ENCODE measurements at places on chromosomes 4 and X.

GRCh38 chr4:80336582-80336981, 1.1 kb downstream of the CFAP299 start:
- no peak for DNase-seq

- no peak for DNase-seq
Observed at GRCh38 chrX:40688929-40689328, 41.6 kb upstream of the CXorf38 start.

DNA sequence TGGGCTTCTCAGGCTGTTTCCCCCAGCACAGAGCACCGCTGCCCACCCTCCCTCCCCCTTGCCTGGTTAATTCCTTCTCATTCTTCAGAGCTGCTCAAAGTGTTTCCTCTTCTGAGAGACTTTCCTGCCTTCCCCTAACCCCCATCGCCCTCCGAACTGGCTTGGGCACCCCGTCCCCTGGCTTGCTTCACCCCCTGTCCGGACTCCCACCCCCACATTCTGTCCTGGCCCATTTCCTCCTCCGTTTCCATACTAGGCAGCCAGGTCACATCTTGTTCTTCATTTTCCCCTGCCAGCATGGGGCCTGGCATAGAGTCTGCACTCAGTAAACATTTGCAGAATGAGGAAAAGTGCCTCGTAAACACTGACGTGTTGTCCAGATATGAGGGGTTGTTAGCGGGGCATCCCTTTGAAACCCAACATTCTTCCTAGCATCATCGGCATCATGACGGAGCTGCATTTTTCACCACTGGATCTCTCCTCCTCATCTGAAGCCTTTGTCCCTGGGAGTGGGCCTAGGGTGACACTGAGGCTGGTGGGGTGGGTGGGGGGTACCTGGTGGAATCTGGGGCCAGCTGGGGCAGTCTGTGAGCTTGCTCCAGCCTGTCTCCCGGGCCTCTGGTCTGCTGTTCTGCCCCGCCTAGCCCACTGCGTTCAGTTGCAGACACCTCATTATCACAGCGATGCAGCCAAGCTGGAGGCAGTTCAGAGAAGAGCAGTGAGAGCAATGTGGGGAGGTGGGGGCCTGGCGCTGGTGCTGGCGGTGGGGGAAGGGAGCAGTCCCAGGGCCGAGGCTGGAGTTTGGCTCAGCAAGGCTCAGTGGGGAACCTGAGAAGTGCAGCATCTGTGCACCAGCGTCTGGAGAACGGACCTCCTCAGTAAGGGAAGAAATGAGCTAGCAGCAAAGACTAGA, 149.4 kb upstream of the PJA1 start:
- no peak for DNase-seq

DNA sequence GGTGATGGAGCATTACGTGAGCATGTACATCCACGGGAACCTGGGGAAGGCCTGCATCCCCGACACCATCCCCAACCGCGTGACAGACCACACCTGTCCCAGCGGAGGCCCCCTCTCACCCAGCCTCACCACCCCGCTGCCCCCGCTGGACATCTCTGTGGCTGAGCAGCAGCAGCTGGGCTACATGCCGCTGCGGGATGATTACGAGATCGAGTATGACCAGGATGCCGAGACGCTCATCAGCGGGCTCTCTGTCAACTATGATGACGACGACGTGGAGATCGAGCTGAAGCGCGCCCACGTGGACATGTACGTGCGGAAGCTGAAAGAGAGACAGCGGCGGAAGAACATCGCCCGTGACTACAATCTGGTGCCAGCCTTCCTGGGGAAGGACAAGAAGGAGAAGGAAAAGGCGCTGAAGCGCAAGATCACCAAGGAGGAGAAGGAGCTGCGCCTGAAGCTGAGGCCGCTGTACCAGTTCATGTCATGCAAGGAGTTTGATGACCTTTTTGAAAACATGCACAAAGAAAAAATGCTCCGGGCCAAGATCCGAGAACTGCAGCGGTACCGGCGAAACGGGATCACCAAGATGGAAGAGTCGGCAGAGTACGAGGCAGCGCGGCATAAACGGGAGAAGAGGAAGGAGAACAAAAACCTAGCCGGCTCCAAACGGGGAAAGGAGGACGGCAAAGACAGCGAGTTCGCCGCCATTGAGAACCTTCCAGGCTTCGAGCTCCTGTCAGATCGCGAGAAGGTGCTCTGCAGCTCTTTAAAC, 11.1 kb downstream of the TADA2B start:
- no peak for DNase-seq

- DNase-seq: no peak
Observed at GRCh38 chr4:77113069-77113468, 37.3 kb upstream of the CCNI start.

- no peak for DNase-seq
Observed at GRCh38 chr4:139239127-139239772, 40.8 kb downstream of the MGARP start.

- no peak for DNase-seq
Observed at GRCh38 chr4:114727461-114727860, 128.9 kb downstream of the UGT8 start.

GRCh38 chr4:88137112-88137511, 21.3 kb downstream of the ABCG2 start:
- DNase-seq: no peak

DNA sequence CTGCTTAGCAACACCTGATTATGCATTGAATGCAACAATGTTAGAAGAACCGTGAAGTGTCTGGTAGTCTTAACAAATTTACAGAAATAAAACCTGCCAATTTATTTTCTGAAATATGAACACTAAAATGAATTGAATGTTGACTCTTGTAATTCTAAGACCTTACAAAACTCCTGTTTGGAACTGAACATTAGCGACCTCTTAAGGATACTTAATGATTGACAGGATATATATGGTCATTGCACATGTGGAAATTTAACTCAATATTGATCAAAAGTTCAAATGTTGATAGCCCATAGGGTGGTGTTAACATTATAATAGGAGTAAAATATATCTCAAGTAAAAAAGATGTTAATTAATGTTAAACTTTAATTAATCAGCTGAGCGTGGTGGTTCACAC, 79.1 kb downstream of the TECRL start:
- DNase-seq: no peak

DNA sequence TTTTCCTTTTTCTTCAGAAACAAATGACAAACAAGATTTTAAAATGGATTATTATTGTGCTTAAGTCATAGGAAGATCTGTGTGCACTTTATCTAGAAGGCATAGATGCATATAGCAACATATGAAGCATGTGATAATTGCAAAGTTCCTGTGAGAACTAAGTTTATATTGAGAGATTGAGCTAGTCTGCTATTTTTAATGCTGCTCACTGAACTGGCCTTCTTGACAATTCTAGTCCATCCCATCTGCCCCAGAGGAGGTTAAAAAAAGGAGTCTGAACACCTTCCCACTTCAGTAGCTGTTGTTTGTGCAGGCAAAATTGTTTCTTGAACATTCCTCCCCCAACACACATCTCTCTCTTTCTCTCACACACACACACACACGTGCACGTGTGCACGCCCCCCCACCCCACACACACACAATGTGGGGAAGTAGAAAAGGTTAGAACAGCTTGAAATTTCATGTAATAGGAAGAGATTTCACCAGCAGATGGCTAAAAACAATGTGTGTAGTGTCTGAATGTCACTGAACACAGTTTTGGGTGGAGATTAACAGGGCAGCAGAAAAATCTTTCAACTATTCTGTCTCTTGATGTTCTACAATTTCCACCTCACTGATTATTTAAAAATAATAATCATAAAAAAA, 108.0 kb downstream of the GPM6A start:
- DNase-seq: no peak

GRCh38 chr4:147965056-147965455, 233.2 kb downstream of the ARHGAP10 start:
- DNase-seq: no peak

GRCh38 chr4:75995727-75996126, 5.0 kb upstream of the SDAD1 start:
- DNase-seq: no peak

DNA sequence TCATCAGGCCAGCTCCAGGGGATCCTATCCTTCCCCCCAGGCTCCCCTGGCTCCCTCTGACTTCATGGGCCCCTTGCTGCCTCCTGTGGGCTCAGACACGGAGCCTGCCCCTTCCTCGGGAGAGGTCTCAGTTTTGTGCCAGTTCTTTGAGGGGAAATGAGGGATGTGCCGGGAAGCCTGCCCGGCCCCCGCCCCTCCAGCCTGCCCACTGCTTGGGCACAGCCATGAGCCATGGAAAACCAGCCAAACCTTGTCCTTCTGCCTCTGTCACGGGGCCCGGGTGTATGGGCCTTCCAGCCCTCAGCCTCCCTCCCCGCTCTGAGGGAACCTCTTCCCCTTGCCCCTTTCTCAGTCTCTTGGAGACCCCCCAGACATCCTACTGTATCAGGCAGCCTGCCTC, 6.8 kb downstream of the BGN start:
- no peak for DNase-seq

- no peak for DNase-seq
Observed at GRCh38 chr4:173289353-173289727, 44.8 kb downstream of the HMGB2 start.

- DNase-seq: no peak
Observed at GRCh38 chr4:114941503-114941902, 171.9 kb downstream of the NDST4 start.

GRCh38 chr4:137470806-137471205, 61.5 kb downstream of the PCDH18 start:
- no peak for DNase-seq

- DNase-seq: no peak
Observed at GRCh38 chr4:575281-576141, 584 bp downstream of the TMEM271 start.

GRCh38 chr4:7206385-7206784, 14.0 kb downstream of the SORCS2 start:
- no peak for DNase-seq

All from SIG-M5 (cell line).